ENCODE measurements at places on chromosomes 5 and 9.

DNA sequence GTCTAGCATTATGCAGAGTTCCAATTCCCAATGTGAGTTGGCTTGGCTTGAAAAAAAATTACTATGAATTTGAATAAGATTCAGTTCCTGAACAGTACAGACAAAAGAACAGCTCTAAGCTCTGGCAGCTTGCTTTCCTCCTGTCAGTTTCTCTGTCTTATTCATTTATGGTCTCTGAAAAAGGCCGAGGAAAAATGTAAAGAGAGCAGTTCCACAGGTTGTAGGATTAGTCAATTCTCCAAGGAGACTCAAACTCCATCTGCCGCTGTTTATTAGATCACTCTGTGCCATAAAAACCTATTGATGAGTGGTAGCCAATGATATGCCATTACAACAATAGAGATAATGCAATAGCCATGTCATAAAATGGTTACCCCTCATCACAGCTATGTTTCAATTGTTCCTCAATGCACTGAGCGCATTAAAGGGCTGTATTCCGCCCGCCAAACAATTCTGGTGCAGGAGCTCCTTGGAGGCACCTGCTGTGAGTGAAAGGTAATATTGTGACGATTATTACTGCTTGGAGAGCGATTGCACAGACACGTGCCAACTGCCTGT lies 188.2 kb downstream of the ARRDC3 start:
- DNase-seq = no peak

DNA sequence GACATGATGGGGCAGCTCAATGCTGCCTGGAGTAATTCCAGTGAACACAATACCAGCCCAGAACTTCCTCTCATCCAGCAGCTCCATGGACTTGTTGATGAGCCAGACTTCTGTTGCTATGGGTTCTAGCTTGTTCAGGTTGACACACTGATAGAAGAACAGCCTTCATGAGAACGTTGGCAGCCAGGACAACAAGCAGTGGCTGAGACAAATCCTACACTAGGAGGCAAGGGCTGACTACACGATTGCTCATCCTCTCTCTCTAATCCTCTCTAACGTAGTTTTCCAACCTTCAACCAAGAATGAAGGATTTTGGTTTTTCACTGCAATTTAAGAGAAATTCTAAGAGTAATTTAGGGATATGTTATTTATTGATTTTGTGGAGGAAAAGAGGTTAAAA lies 67.8 kb downstream of the NIPSNAP3B start:
- no peak for DNase-seq

DNA sequence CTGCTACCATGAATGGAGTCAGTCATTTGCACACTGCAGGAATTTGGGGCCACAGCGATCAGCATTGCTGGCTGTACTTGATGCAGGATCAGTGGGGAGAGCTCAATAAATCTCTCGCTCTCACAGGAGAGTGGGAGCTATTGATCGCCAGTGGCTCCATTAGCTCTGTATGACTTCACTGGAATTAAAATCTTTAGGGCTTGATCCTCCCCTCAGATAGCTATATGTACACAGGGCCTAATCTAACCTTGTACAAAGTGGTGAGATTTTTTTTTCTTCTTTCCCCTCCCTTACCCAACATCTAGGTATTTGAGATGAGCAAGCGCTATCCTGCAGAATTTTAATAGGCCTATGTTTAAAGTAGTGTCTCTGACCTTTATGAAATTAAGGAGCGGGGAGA lies 84.9 kb downstream of the IZUMO3 start:
- no peak for DNase-seq

- peak; percentile 81 for DNase-seq
These were observed 21.3 kb downstream of the ABCA1 start for GRCh38 chr9:104906441-104907277.

GRCh38 chr5:179313849-179314521 lies 31.3 kb downstream of the ADAMTS2 start:
- DNase-seq = peak; percentile 94

DNA sequence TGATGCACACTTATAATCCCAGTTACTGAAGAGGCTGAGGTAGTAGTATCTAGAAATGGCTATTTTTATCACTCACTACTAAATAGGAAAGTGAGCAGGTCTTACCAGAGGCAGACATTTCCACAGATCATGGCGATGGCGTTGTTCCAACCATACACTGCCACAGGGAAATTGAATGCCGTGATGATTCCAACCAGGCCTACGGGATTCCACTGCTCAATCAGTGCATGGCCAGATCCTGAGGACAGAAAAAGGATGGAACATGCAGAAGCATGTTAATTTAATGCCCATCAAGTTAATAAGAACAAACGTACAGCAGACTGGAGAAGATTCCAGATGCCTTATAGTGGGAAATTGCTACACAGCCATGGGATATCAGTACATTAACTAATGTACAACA lies 18.0 kb downstream of the ALDH7A1 start:
- DNase-seq = no peak

DNA sequence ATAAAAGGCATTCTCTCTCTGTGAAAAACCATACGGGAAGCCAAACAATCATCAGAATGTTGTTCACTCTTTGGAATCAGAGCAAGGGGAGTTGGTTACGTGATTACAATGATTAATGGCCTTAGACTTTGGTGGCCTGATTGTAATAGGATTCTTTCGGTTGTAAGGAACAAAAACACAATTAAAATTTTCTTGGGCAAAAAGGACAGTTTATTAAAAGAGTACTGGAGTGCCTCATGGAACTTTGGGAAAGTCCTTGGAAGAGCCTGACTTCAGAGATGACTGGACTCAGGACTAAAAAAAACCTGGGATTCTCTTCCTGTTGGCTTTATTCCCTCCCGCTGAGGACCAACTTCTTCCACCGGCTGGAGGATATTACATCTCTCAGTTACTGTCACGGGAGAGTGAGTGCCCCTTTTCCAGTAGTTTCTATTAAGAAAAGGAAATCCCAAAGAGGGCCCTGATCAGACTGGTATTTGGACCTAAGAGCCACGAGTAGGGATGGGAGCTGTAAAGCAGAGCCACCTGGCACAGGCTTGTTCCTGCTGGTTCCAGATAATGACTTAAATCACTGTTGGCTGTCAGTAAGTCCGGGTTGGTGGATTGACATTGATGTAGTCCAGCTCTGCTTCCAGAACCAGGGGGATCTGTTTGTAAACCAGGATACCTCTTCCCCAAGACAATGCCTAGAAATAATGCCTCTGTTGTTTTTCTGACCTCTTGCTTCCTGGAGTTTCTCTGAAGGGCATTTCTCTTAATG lies 53.9 kb downstream of the CFAP95 start:
- DNase-seq = no peak

GRCh38 chr5:14816374-14816998 lies 55.1 kb downstream of the ANKH start:
- no peak for DNase-seq

DNA sequence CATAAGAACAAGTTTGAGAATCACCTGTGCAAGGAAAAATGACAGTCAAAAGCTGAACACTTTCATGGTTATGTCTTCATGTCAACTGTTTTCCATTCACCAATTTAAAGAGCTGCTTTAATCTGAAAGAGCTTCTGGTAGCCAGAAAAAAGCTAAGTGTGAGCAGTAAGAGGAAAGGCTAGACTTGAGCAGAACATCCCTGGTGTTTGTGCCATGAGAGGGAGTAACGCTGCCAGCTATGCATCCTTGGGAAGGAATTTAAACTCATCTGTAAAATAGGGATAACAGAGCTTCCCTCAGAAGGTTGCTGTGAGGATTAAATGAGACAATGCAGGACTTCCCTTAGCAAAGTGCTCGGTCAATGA lies 193.7 kb downstream of the MAPKAP1 start:
- no peak for DNase-seq

- DNase-seq = no peak
These were observed 508.2 kb downstream of the ACTL7B start for GRCh38 chr9:108347463-108348188.

DNA sequence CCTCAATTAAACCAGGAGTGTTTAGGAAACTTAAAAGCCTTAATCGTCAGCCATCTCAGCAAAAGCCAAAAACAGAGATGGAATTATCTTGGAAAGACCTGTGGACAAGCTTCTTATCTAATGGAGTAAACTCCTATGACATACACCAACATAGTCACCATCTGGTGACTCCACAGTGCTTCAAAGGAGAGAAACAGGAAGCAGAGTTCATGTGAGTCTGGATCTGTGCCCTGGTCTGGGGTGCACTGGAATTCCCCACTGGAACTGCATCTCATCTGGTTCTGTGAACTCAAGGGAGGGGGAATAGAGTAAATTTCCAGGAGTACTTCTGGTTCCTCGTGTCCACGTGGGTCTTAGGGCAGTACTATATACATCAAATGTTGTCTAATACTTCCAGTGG lies 36.3 kb upstream of the KCNN2 start:
- no peak for DNase-seq

- no peak for DNase-seq
These were observed 31.3 kb downstream of the IRX4 start for GRCh38 chr5:1851290-1851934.

- DNase-seq = no peak
These were observed 75.5 kb downstream of the SGCD start for GRCh38 chr5:156402387-156402921.

Measured in lower leg skin (tissue), 4 donors.